ENCODE measurements at places on chromosomes 12 and 14.

DNA sequence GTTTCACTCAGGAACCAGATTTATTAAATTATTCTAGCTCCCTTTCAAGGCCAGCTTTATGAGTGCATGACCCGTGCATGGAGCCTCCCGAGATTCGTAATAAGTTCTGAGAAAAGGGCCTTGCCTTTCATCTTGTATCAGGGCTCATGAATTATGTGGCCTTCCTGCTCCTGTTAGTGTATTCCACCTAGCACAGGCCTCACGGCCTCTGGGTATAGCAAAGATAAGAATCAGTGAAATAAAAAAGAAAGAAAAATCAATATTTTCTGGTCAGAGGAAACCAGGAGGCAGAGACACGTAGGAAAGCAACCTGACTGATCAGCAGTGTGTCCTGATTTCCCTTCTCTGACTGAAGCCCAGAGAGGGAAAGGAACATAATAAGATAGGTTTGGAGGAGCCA, 111.4 kb downstream of the SLC35F4 start:
- no peak for DNase-seq

DNA sequence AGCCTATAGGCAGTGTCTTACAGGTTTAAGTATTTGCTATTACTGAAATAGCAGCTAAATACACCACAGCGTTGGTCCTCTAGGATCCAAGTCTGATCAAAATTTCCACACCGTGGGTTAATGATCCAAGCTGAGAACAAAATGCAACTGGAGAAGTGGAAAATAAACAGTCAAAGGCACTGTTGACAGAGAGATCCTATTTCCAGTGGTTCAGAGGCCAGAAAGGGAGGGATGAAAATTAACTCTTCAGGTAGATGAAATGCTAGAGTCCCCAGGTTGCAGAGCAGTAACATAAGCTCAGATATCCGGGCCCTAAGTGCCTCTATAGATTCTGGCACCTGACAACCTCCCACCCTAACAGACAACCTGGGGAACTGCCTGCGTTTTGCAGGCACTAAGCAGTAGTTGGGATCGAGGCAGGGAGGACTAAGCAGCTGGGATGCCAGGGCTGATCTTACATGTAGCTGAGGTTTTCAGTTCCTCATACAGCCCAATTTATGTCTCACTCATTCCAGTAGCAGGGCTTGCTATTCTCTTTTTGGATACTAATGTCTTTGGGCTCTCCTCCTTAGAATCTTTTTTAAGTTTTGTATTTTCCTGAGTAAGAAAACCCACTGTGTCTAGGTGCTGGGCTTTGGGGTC, 42.7 kb upstream of the CRACR2A start:
- no peak for DNase-seq

DNA sequence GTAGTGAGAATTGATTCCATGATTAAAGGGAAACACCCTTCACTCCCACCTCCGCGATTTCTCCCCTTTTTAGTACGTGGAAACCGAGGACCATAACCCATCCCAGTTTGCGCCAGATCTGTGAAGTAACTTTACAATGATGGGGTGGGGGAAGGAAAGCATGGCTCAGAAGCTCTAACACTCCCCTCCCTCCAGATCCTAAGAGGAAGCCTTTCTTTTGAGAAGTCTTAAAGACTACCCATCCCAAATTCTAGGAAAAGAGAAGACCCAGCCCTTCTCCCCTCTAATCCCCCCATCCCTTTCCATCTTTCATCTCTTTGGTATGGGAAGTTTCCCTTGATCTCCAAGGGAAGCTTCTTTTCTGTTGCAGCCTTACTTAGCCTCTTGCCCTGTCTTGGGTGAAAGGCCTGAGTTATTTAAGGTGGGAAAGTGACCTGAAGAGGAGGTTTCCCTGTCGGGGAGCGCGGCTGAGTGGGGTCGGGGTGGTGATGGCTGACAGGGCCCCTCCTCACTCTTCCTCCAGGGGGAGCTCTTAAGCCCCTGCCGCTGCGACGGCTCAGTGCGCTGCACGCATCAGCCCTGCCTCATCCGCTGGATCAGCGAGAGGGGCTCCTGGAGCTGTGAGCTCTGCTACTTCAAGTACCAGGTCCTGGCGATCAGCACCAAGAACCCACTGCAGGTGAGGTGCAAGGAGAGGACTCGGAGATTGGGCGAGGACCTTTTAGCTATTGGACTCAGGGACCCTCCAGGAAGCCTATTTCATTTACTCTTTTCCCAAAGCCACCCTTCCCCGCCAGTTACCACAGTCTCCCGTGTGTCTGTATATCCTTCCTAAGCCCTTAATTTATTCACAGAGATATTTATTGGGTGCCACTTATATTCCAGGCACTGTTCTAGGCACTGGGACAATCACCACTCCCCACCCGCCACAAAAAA, 1.8 kb downstream of the MARCHF9 start:
- DNase-seq: no peak

GRCh38 chr14:29264865-29265264, 498.3 kb downstream of the FOXG1 start:
- no peak for DNase-seq

DNA sequence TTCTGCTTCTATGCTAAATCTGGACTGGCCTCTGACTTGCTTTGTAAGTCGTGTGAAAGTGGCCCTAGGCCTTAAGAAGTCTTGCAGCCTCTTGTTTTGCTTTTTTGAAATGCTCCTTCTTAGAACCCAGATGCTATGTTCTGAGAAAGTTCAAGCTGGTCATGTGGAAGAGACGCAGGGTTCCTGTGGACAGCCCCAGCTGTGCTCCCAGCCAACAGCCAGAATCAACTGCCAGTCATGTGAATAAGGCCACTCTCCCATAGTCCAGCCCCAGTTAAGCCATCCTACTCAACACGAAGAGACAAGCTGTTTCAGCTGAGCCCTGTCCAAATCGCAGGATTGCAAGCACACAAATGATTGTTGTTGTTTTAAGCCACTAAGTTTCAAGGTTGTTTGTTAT, 37.3 kb upstream of the TBPL2 start:
- DNase-seq: no peak

- DNase-seq: no peak
Measured at GRCh38 chr14:87131879-87132278, 861.1 kb downstream of the GALC start.

GRCh38 chr12:131507881-131508280, 203.0 kb upstream of the SFSWAP start:
- no peak for DNase-seq

DNA sequence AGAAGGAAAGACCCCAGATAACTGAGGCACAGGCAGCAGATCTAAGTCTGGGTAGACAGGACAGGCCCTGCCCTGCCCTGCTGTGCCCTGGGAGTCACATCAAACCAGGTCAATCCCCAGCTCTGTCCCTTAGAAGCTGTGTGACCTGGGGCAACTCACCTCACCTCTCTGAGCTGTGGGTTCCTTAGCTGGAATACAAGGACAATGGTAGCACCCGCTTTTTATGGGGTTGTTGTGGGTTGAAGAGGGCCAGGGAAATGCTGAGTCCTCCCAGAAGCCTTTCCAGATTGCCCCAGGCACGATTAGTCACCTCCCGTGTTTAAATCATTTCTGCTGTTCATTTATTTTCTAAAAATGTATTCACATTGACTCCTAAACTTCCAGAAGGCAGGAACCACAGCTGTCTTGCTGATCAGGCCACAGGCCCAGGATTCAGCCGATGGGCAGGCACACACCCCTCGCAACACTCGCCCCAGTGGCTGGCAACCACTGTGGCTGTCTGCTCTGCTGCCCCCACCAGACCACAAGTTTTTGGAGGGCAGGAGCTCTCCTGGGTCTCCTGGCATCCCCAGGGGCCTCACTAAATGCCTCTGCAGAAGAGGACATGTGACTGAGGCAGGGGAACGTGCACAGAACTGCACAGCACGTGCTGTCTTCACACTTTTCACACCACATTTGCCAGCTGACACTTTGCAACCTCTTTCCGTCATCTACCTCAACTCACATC, 3.0 kb downstream of the SELPLG start:
- no peak for DNase-seq

DNA sequence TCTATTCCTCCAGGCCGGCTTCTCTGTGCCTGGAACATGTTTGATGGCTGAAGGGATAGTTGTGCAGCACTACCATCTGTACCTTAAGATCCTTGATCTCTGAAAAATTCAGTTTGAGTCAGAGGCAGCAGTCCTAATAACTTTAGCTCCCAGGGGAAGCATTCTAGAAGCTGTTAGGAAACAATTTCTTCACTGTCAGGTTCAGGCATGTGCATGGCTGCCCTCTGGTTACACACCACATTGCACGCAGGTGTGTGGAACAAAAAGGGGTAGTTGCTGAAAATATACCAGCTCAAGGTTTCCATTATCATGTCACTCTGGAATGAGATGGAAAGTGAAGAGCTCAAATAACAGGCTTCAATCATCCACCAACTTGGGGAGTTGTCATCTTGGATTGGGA, 80.1 kb downstream of the CHST11 start:
- no peak for DNase-seq

- DNase-seq: no peak
Measured at GRCh38 chr12:12128670-12129069, 57.9 kb downstream of the BCL2L14 start.

GRCh38 chr14:102501751-102502315, 7.7 kb downstream of the ANKRD9 start:
- DNase-seq: no peak

DNA sequence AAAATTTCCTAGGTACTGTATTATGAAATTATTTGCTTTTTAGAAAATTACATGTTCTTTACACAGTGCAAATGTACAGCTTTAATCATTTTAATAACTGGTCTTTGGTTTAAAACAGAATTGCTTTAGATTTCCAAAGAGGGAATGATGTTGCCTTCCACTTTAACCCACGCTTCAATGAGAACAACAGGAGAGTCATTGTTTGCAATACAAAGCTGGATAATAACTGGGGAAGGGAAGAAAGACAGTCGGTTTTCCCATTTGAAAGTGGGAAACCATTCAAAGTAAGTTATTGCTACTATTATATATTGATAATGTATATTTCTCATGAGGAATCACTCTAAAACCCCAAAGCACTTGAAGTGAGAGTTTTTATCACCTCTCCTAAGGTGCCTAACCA, 13.4 kb downstream of the LGALS3 start:
- DNase-seq: no peak

- no peak for DNase-seq
Measured at GRCh38 chr12:121124402-121125109, 8.1 kb upstream of the P2RX7 start.

DNA sequence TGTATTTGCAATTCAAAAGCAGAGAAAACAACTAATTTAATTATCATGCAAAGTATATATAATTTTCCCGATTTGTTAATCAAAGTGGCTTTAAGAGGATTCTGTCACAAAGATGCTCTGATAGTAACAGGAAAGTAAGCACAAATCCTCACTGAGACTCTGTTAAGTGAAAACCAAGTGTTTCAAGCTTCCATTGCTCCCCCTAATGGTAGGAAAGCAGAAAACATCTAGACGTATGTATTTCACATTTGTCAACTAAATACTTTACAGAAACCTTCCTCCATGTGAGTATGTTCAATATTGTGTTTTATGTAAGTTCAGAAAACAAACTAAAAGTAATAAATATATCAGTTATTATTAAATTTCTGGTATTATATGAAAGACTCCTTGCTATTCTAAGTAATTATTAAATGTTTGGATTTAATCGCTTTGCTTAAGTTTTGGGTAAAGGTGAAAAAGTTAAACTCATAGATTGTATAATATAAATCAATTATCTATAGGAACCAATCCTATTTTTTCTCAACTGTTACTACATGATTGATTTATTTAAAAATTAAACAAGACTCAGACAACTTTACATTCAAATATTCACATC, 1.5 kb upstream of the NTS start:
- no peak for DNase-seq

DNA sequence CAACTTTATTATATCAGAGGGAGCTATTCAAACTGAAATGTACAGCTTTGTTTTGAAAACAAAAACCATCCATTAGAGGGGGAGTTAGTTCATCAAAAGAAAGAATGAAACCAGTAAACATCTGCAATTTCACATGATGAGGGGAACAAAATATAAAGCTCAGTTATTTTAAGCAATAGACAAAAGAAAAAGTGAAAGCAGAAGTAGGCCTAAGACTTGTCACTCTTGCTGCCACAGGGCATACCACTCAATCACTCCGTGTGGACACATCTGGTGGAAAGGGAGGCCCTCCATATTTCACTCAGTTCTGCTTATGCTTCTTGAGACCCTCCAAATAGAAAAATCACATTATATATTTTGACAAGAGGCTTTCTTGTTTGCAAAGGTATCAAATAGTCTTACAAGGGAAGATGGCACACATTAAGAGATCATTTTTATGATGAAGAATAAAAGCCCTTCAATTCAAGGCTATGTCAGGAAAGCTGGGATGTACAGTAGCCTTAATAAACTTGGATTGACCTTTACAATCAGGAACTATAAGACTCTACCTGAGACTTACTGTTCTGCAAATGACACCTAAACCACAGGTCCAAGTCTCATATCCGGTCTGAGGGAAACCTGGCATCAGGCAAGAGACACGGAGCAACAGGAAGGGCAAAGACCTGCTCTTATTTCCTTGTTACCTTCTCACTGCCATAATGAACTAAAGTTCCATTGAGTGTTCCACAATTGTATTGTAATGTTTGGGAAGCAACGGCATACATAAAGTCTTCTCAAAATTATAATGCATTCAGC, 222.5 kb upstream of the GRIP1 start:
- no peak for DNase-seq
